Kidney (tissue), 22 donors: ENCODE measurements at places on chromosomes 12 and 14. TPM values are rescaled to one million over a fixed set of nuclear protein-coding genes. Genes with fewer than 3 reads are reported as not detected.

DNA sequence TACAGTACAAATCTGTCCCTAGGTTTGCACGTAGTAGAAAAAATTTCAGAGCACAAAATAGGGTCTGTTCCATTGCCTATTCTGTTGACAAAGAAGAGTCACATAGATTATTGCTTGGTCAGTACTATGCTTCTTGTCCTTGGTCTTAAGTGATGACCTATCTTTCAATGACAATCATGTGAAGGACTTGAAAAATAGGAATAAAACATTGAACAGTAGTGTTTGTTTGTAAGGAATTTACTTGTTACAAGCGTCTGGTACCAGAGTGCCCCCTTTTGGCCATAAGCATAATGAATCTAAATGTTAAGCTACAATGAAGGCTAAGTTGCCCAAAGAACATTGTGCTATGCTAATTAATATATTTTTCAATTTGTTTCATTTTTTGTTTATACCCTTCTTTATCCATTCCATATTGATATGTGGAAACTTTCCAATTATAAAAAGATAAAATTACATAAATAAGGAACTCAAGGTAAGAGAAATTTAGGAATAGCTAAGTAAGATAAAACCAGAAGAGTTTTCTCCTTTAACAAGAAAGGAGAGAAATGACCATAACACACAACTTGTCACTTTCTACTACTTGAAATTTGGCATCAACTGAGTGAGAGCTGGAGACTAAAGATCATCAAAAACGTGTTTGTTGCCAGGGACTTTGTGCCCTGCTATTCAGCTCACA is 204.7 kb downstream of the EPS8 start:
- no peak for DNase-seq

GRCh38 chr12:69091442-69092017 is 147.8 kb upstream of the CPSF6 start:
- peak; percentile 49 for DNase-seq

GRCh38 chr12:110717037-110717436 is 25.7 kb downstream of the PPP1CC start:
- no peak for DNase-seq

DNA sequence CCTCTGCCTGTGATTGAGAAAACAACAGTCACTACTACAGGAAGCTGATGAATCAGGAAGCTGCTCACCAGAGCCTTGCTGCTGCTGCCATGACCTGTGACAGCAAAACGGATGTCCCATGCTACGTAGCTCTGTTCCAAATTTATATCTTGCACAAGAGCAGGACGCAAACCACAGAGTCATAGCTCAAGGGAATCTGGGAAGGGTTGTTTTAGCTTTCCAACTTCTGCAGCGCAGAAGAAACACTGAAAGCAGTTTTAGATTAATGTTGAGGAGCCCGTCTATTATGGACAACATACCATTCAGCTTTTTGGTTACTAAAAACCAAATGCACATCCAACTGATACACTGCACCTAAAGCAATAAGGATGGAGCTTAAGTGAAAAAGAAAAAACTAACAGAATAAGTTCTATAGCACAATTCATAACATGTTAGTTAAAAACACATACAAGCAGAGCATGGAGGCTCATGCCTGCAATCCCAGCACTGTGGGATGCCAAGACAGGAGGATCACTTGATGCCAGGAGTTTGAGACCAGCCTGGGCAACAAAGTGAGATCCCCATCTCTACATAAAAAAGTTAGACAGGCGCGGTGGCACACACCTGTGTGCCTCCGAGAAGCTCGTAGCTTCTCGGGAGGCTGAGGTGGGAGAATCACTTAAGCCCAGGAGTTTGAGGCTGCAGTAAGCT is 1.7 kb upstream of the ANKRD33 start:
- no peak for DNase-seq

- no peak for DNase-seq
These were observed 365.0 kb downstream of the CCER1 start for GRCh38 chr12:90589956-90590355.

ZDHHC22 gene
- not detected for total RNA-seq

DLK1 gene
- not detected for total RNA-seq
